ENCODE measurements at places on chromosomes 6 and 20. TPM values are rescaled to one million over a fixed set of nuclear protein-coding genes. Genes with fewer than 3 reads are reported as not detected.

- peak; percentile 66 for DNase-seq
These were observed 40.5 kb downstream of the HLA-F start for GRCh38 chr6:29763491-29764289.

- DNase-seq = no peak
These were observed 884 bp downstream of the TSPO2 start for GRCh38 chr6:41043151-41043550.

DNA sequence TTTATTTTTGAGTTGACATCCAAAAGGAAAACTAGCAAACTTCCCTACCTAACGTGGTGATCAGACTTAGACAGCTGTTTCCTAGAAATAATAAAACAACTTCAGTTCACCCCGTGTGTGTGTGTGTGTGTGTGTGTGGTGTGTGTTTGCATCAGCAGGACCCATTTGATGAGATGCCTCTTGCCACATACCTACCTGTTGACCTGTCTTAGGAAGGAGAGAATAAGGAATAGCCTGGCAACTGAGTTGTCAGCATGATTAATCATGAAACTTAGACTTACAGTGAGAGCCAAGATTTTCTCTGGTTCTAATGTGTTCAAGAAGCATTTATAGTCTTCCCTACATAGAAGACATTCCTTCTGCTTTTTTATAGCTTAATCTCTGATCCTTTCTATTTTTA is 16.1 kb upstream of the PBOV1 start:
- DNase-seq = no peak

GRCh38 chr6:38924791-38925509 is 123.6 kb upstream of the GLP1R start:
- DNase-seq = no peak

DNA sequence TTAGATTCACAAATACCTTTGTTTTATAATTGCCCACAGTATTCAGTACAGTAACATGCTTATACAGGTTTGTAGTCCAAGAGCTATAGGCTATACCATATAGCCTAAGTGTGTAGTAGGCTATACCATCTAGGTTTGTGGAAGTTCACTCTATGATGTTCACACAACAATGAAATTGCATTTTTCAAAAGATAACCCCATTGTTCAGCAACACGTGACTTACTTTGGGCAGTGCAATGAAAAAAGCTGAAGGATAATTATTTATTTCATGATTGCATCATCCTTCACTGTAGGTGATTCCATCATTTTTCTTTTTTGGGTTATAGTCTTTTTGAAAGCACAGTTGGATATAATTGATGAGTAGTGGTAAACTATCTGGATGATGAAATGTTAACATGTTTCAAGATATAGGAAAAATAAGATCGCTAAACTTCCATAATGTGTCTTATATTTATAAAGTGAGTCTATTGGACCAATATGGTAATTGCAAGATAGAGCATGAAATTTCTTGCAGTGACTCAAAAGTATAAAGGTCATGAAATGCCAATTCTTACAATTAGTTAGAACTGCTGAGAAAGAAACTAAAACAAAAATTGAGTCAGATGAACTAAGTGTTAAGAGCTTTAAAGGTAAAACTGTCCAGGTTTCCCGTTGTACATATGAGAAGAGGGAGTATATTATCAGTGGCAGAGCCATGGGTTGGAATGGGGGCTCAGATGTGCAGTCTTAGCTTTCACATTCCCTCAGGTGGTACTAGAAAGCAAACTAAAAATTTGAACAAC is 164.4 kb downstream of the ZFAND3 start:
- DNase-seq = no peak

DNA sequence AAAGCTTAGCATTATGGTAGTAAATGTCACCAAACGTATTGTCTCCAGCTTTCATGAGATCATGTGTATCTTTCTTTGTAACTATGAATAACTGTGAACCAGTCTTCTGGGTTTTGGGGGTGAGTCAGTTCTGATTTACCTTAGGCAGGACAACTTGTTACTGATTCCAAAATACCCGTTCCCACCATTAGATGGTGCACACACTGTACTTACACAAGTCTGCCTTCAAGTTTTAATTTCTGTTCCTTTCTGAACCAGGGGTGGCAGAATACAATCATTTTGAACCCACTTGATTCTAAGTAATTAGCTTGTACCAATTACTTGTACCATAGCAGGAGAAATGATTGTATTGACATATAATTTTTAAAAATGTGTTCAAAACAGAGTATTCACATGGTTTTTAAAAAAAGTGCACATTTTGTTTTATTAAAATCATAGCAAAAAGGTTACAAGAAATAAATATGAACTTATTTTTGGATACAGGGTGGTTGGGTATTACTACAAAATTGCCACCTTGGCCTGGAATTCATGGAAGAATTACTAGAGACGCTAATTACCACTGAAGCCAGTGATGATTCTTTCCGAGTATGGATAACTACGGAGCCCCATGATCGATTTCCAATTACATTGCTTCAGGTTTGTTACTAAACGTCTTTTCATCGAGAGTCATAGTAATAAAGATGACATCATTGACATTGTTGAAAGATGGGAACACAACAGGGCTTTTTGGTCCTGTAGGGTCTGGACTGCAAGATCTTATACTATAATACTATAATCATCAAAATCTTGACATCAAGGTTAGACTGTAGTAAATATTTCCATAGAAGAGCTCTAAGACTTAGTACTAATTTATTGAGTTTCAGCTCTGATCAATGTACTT is 75.2 kb upstream of the GLP1R start:
- peak; percentile 58 for DNase-seq

DNA sequence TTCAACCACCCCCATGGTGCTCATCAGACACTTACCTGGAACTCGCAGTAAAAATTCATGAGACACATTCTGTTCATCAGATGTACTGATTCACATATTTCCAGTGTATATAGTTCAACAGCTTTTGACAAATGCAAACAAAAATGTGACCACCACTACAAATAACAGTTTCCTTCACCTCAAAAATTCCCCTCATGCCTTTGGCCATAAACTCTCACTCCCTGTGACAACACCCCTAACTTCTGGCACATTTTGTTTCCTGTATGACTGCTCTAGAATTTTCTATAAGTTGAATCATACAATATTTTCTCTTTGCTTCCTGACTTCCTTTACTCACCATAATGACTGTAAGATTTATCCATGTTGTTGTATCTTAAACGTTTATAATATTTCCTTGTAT is 63.7 kb downstream of the C6orf118 start:
- no peak for DNase-seq

- DNase-seq = no peak
These were observed 99.3 kb downstream of the PAX1 start for GRCh38 chr20:21804802-21805201.

- DNase-seq = no peak
These were observed 6.4 kb downstream of the R3HDML start for GRCh38 chr20:44343162-44343675.

- DNase-seq = no peak
These were observed 315.1 kb downstream of the TFAP2C start for GRCh38 chr20:56943946-56944945.

GRCh38 chr6:146289816-146290588 is 253.6 kb upstream of the RAB32 start:
- peak; percentile 43 for DNase-seq

- DNase-seq = no peak
These were observed 203.5 kb downstream of the EPM2A start for GRCh38 chr6:145531822-145532221.

The BLOC1S5 gene
- total RNA-seq = 6.2 TPM

The MATN4 gene
- not detected for total RNA-seq

The TNXB gene
- 0.44 TPM for total RNA-seq

The NNAT gene
- not detected for total RNA-seq

All from MG63 (cell line).